ENCODE measurements at places on chromosomes 4 and X.

- DNase-seq: no peak
These were observed 161.1 kb downstream of the TECRL start for GRCh38 chr4:64248186-64248585.

DNA sequence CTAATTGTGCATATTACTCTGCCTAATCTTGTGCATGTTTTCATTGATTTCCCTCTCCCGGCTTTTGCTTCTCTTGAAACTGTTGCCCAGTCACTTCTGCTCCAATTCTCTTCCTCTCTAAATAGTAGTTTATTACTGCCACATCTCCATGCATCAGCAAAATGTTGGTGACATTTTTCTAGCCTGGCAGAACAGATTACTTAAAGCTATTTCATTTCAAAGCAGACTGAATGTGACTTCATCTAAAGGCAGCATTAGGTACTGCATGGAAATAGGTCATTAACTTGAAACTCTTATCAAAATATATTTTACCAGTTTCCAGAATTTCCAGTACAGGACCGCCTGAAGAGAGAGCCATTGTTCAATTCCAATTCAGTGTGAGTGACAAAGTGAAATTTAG, 52.4 kb downstream of the HPGDS start:
- DNase-seq: no peak

DNA sequence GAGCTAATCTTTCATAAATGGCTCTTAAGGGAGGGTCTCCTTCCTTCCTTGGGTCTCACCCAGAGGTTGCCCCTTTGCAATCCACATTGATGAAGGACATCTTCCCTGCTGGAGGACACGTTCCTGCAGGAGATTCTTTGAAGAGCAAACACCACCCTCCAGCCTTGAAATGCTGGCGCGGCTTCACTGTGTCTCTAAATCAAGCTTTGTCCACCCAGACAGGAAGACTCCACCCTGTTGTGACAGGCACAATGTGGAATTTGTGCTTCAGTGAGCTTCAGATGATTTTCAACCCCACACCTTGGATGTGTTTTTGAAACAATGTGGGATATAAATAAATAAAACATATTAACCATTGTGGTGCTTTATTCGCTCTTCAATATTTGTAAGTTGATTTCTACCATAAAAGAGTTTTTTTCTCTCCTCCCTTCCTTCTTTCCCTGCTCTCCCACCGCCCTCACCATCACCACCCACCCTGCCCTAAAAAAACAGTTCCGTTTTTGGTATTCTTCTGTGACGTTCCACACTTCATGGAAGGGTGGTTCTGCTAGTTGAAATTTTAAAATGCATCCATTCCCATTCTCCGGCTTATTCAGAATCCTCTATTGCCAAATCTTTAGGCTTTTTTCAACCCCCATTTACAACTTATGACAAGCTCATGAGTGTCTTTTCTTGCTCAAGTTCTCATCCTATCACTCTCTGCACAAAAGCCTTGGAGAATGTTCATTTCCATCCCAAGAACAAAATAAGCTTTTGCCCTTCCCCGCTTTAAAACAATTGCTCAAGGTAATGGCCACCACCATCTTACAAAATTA, 264.3 kb downstream of the RAPGEF2 start:
- no peak for DNase-seq

DNA sequence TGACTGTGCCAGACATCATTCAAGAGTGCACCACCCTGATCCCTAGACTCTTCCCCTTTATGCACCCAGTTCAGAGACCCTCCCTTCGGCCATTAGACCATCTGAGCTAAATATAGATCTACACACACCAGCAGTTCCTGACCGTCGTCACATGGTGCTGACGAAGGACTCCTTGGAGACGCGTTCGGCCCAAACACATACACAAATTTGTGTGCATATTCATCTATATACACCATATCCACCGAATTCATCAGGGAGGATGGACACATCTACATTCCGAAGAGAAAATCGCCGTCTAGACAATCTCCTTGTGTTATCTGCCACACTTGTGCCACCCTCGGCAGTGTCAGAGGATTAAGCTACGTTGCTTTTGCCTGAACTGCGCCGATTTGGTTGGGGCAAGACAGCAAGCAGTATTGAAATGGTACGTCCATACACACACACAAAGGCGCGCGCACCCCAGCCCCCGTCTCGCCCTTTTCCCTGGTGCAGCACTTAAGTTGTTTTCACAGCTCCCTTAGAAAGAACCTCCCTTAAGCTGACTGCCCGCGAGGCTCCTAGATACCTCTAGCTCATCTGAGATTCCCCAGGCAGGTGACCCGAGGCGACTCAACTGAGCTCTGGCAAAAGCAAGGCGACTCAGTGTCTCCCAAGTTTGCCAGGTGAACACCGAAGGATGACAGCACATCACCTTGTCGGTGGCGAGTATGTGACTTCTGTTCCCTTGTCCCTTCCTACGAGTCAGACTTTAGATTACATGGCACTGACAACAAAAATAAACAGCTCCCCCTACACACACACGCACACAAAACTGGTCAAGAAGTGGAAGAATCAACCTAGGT, 1.0 kb downstream of the RASGEF1B start:
- peak; percentile 54 for DNase-seq

All from common myeloid progenitor, CD34-positive (primary cell).